ENCODE measurements at places on chromosomes 1 and 21. TPM values are rescaled to one million over a fixed set of nuclear protein-coding genes. Genes with fewer than 3 reads are reported as not detected.

Gene SAMD11
- 58.3 TPM for polyA plus RNA-seq

Gene TFF3
- polyA plus RNA-seq: 3.0 TPM

Gene ADGRL4
- polyA plus RNA-seq: 18.6 TPM

Gene TCEA3
- polyA plus RNA-seq: 11.2 TPM

Gene CFHR2
- polyA plus RNA-seq: 0.11 TPM

Gene SPRR2B
- polyA plus RNA-seq: not detected

Gene PLA2G2C
- 0.14 TPM for polyA plus RNA-seq

Gene CRABP2
- 99.0 TPM for polyA plus RNA-seq

Gene C1QC
- 11.8 TPM for polyA plus RNA-seq

Gene UAP1
- 38.3 TPM for polyA plus RNA-seq

Gene PM20D1
- 3.1 TPM for polyA plus RNA-seq

Gene DISP3
- polyA plus RNA-seq: 2.1 TPM

Gene LCE1A
- polyA plus RNA-seq: not detected

Gene KRTAP21-2
- not detected for polyA plus RNA-seq

Gene CELA2B
- not detected for polyA plus RNA-seq

Gene LAPTM5
- 17.2 TPM for polyA plus RNA-seq

Gene SPRR5
- not detected for polyA plus RNA-seq

Gene ANXA9
- 10.7 TPM for polyA plus RNA-seq

Gene SPATA1
- 1.5 TPM for polyA plus RNA-seq

Gene AXDND1
- 0.23 TPM for polyA plus RNA-seq

Gene FCRL1
- polyA plus RNA-seq: 0.74 TPM

Gene AKIRIN1
- polyA plus RNA-seq: 61.4 TPM

Gene NDUFS5
- 323 TPM for polyA plus RNA-seq

Gene ADGRB2
- polyA plus RNA-seq: 12.0 TPM

All from left renal pelvis (tissue), 4 donors.